Activated naive CD8-positive, alpha-beta T cell treated with anti-CD3 and anti-CD28 coated beads, Interleukin-2, amount 50 U/mL, for 16 hours (primary cell): ENCODE measurements at places on chromosomes 4 and X.

GRCh38 chr4:185794637-185795036 lies 17.4 kb downstream of the SORBS2 start:
- no peak for DNase-seq

GRCh38 chr4:102139932-102140331 lies 205.3 kb downstream of the SLC39A8 start:
- DNase-seq: no peak

- DNase-seq: no peak
These were observed 21.0 kb upstream of the IL13RA2 start for GRCh38 chrX:115038406-115038805.

DNA sequence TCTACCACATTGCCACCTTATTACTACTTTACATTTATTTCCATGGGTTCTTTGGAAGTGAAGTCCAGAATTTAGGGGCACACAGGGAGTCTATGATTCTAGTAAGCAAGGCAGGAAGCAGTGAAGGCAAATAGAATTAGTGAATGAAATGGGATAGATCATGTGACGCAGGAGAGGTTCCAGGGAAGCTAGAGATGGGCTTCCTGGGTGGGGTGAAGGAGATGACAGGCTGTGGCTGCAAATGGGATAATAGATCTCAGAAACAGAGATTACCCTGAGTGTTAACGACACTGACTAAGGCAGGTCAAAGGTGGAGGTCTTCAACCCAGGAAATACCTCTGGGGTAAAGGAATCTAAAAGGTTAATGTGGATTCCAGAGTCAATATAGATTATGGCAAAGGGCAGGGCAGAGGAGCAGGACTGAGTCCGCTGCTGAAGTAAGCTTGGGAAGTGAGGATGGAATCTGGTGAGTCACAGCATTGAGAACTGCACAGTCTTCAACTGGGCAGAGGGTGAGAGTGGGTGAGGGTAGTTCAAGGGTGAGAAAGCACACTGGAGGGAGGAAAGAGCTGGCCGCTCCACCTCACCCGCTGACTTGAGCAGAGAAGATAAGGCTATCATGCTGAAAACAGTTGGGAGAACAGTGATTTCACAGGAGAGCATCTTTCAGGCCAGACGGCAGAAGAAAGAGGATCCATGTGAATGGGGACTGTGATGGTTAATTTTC lies 70.8 kb downstream of the ANXA3 start:
- DNase-seq: no peak

- peak; percentile 13 for DNase-seq
These were observed 49.5 kb downstream of the PHEX start for GRCh38 chrX:22081475-22082092.

GRCh38 chrX:47523713-47524166 lies 37.3 kb upstream of the ARAF start:
- no peak for DNase-seq

GRCh38 chr4:60259781-60260180 lies 940.3 kb upstream of the ADGRL3 start:
- DNase-seq: no peak

DNA sequence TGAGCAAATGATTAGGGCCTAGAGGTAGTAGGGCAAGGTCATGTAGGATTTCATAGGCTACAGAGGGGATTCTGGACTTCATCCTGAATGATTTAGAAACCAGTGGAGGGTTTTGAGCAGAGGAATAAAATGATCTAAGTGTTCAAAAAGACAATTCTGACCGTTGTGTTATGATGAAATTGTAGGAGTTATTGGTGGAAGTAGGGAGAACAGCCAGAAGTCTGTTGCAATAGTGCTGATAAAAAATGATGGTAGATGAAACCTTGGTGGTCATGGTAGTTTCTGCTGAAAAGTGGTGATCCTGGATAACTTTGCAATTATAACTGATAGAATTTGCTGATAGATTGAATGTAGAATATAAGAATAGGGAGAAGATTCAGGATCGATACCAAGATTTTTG lies 60.2 kb downstream of the MID1IP1 start:
- DNase-seq: no peak

- peak; percentile 3 for DNase-seq
These were observed 89.5 kb downstream of the OR13H1 start for GRCh38 chrX:131633285-131633917.

DNA sequence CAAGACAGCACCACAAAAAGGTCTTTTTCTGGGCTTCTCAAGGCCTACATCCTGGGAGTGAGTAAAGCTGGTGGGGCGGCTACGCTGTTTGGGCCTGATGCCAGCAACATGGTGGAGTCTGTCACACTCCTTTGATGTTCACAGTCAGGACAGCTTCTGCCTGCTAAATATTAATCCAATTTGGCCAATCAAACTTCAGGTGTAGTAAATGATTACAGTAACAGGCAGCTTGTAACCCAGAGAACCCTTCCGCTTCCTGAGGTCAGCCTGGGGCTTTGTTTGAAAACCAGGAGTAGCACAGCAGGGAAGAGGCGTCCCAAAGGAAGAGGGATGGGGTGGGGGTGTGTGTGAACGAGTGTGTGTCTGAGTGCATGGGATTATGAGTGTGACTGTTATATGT lies 220.4 kb downstream of the MAML3 start:
- no peak for DNase-seq

- DNase-seq: no peak
These were observed 503.0 kb upstream of the BOD1L1 start for GRCh38 chr4:14130551-14130950.

- DNase-seq: no peak
These were observed 1693.1 kb upstream of the TENM3 start for GRCh38 chr4:180550106-180550505.
